ENCODE measurements at places on chromosomes 12 and 14. TPM values are rescaled to one million over a fixed set of nuclear protein-coding genes. Genes with fewer than 3 reads are reported as not detected.

OR10P1 gene
- not detected for polyA plus RNA-seq

ADCY6 gene
- polyA plus RNA-seq = not detected

POTEG gene
- polyA plus RNA-seq = not detected

GSC gene
- not detected for polyA plus RNA-seq

DCN gene
- not detected for polyA plus RNA-seq
